ENCODE measurements at places on chromosomes 16 and 17. TPM values are rescaled to one million over a fixed set of nuclear protein-coding genes. Genes with fewer than 3 reads are reported as not detected.

- peak; percentile 44 for DNase-seq
These were observed 1.2 kb downstream of the BRIP1 start for GRCh38 chr17:61862105-61862574.

DNA sequence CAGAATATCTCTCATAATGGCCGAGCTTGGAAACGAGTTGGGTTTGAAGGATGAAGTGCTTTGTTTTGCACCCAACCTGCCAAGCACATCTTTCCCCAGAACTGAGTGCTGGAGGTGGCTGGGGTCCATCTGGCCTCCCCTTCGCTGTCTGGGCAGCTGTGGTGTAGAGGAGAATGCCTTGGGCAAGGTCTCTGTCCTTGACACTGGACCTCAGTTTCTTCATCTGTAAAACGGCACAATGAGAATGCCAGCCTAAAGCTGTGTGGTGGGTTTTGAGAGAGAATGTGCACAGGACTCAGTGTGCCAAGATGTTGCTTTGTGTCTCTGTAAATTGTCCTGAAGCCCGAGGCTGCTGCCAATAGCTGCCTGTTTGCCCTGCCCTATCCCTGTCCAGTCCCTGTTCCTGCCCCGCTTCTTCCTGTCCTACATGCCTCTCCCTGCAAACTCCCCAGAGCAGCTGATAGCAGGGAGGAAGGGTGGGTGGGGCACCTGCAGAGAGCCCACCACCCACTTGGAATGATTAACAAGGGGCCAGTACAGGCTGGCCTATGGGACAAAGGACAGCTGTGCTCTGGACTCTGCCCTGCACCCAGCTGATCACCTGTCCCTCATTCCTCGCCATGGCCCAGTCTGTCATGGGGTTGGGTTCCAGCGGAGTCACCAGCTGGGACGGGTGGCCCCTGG, 15.3 kb downstream of the LASP1 start:
- no peak for DNase-seq

DNA sequence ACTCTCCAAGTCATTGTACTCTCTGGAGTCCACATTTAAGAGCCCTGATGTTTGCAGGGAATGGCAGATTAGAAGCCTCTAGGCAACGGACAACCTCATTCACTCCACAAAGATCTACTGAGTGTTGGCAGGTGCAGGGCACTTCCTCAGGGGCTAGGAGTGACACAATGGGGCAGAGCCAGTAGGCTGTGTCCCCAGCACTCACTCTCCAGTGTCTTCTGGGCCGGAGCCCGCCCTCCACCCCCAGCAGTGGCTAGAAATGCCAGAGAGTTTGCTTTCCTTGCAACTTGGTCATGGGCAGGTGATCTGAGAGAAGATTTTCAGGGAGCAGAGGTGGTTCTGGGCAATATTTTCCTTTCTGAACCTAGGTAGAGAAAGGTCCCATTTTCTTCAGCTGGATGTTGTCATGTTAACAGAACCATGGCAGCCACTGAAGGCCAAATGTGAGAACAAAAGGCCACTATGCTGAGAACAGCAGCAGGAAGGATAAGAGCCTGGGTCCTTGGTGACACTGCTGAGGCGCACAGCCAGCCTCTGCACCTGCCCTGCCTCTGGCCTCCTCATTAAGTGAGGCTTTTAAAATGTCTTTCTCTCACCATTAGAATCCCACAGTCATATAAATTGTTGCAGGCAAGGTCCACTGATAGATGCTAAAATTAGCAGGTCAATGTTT, 96.2 kb downstream of the USP31 start:
- DNase-seq: no peak

DNA sequence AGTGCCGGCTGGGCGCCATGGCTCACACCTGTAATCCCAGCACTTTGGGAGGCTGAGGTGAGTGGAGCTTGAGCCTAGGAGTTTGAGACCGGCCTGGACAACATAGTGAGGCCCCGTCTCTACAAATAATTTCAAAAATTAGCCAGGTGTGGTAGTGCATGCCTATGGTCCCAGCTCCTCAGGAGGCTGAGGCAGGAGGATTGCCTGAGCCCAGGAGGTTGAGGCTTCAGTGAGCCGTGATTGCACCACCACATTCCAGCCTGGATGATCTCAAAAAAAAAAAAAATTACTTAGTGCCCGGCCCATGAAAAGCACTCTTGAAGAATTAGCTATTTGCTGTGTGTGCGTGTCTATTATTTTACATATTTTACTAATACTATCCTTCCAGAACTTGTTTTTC, 9.6 kb downstream of the GPRC5C start:
- no peak for DNase-seq

KRTAP4-3 gene
- total RNA-seq: not detected

DNA sequence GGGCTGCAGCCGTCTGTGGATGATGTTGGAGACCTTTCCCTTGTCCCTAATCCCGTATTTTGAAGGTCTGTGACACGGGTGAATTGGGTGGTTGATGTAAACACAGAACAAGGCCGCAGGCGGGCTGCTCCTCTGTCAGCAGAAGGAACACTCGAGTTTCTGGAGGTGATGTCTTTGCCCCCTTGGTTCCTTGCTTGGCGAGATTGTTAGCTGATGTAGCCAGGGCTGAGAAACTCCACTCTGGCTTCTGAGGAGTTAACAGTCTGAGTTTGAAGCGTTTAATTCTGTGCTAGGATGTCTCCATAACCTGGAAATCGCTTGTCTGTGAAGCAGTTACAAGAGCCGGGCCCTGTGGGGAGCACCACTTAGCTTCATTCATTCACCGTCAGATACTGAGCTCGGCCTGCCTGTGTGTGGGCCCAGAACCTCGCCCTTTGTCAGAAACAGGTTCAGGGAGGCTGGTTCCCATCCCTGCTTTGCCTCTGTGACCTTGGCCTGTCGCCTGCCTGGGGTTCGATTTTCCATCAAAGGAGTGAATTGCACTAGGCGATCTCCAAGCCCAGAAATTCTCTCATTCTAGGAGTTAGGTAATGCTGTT, 1.3 kb downstream of the MAPK8IP3 start:
- DNase-seq: no peak

VAMP2 gene
- total RNA-seq: 1.9 TPM

DNA sequence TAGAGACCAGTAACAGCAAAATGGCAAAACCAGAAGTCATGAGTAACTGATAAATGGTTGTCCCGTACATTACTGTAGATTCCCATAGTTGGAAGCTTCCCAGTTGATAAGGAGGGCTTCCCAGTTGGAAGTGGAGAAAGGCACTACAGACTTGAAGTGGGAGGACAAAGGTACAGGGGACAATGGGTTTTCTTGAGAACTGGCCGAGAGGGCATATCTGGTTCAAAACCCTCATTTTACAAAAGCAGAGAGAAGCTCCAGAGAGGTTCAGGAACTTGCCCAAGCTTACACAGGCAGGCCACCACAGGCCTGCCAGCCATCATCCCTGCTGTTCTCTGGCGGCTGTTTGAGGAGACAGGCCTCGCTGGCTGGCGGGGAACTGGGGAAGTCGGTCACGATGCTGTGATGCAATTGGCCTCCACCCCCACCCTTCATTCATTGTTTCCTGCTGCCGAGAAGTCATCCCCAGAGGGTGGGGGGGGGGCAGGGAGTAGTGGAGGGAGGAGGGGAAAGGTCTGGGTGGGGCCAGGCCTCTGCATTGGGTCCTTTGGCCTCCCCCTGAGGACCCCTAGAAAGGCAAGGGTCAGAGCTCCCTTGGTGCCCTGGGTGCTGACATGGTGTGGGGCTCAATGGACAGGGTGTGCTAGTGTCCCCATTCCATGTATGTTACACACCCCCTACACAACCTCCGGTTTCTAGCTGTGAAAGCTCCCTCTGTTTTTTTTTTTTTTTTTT, 3.0 kb downstream of the UBALD2 start:
- peak; percentile 37 for DNase-seq
